Posterior vena cava (tissue), 2 donors: ENCODE measurements at places on chromosomes 6 and 20. TPM values are rescaled to one million over a fixed set of nuclear protein-coding genes. Genes with fewer than 3 reads are reported as not detected.
A peak's percentile ranks its signal among the peaks of the same experiment; 100 is the strongest.

Gene SLC44A4
- 0.33 TPM for total RNA-seq

DNA sequence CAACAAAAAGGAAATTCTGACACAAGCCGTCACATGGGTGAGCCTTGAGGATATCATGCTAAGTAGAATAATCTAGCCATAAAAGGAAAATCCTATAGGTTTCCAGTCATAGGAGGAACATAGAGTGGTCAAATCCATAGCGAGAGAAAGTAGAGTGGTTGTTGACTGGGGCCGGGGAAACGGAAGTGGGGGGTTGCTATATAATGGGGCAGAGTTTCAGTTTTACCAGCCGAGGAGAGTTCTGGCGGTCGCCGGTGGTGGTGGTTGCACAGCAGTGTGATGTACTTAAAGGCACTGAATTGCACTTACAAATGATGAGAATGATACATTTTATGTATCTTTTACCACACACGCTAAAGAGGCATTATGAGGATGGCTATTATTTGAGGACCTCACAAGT, 4.9 kb downstream of the GPR31 start:
- no peak for DNase-seq

DNA sequence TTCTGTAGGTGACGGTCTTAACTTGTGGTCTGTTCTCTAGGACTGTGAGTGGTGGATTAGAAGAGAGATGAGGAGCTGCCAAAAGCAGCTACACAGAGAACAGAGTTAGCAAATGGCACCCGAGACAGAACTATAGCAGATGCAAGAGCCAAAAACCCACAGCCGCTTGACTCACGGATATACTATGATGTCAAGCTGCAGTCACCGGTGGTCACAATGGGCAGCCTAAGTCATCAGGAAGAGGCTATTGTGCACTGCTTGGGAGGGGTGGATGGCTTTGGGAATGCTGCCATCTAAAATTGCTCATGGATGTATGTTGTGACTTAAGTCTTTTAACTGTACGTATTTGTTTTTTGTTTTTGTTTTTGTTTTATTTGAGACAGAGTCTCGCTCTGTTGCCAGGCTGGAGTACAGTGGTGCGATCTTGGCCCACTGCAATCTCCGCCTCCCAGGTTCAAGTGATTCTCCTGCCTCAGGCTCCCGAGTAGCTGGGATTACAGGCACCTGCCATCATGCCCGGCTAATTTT, at the start of gene GTSF1L:
GTSF1L (minus strand) TSS at position 192 of the 528 bp plus-strand sequence. CDS start 308 bp downstream, outside the sequence.
- DNase-seq: peak; percentile 13

DNA sequence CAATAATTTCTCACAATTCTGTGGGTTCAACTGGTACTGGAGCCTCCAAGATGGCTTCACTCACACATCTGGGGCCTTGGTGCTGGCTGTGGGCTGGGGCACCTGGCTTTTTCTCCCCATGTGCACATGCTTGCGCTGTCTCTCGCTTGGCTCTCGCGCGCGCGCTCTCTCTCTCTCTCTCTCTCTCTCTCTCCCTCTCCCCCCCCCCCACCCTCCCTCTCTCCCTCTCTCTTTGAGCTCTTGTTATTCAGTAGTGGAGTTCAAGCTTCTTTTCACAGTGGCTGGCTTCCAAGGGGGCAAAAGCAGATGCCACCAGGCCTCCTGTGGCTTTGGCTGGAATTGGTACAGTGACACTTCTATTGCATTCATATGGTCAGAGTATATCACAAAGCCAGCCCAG, 10.8 kb upstream of the TBCC start:
- peak; percentile 30 for DNase-seq

Gene KIF25
- not detected for total RNA-seq

- DNase-seq: no peak
Observed at GRCh38 chr6:57021086-57021720, 25.3 kb upstream of the KIAA1586 start.

DNA sequence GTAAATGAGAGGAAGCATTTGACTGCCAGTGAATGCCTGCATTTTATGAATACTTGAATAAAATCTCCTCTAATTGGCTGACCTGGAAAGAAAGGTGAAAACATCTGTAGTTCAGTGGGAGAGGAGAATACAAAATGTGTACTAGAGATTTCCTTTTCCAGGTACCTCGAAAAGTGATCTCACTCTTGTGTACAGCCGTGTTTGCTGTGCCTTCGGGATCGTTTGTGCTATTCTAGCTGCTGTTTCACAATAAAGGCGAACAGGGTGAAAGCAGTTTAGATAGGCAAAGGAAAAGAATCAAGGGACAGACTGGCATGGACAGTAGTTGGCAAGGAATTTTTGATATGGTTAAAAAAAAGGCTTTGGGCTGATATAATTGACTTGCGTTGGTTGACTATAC, 112.3 kb downstream of the ARID1B start:
- DNase-seq: no peak

GRCh38 chr6:89623749-89624148, 14.8 kb downstream of the LYRM2 start:
- no peak for DNase-seq

- DNase-seq: no peak
Observed at GRCh38 chr6:14831937-14832336, 413.9 kb upstream of the JARID2 start.

Gene FITM2
- total RNA-seq: 10.6 TPM

Gene ZSCAN23
- 2.0 TPM for total RNA-seq

DNA sequence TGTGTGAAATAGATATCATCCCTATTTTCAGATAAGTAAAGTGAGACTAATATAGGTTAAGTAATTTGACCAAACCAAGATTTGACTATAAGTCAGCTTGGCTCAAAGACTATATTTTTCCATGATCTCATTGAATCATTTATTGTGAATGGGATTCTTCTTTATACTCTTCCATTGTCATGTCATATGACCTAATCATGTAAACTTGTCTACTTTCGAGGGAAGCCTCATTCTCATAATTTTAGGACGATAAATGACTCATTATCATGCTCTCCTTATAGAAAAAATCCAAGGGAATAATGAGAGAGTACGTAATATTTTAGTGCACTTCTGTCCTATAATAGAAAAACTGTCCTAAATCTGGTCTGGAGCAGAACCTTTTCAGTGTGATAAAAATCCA, 40.9 kb upstream of the CCN6 start:
- no peak for DNase-seq

DNA sequence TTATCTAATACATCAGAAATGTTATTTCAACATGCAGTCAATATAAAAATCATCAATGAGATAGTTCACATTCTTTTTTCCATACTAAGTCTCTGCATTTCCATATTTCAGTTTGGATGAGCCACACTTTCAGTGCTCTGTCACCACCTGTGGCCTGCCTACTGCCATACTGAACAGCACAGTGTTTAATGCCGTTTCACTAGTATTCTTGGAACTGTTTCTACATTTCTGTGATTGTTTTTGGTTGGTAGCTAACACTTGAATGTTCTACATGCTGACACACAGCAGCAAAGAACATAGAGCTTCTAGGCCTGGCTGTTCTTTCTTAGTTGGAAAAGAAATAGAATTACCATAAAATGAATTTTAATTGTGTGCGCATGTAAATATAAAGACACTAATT, 61.4 kb upstream of the KIF25 start:
- no peak for DNase-seq

- DNase-seq: no peak
Observed at GRCh38 chr6:39998126-39998525, 63.9 kb upstream of the MOCS1 start.

DNA sequence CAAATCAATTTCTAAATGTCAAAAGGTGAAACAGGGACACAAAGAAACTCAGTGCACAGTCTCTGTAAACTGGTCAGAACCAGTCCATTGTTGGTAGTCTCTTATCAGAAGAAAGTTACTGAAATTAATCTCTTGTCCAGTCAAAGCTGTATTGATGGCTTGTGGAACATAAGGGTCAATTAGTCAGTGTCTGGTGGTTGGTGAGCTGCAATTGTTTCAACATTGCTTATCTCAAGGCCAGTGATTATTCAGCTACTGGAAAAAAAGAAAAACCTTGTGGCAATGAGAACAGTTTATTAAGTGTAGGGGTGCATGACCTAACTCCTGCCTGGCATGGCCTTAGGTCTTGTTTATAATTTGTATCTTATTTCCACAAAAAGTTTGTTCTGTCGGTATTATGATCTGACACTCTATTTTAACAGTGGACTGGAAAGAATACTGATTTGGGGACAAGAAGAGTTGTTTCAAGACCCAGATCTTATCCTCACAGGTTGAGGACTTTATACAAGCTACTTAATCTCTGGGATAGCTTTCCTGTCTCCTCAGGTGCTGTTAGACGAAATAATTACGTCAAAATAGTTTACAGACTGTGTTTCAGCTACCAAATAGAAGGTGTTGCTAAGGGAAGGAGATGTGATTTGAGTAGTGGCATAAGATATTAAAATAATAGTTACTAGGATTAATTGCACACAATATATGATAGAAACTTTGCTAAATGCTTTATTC, 520.0 kb upstream of the IRAK1BP1 start:
- no peak for DNase-seq

DNA sequence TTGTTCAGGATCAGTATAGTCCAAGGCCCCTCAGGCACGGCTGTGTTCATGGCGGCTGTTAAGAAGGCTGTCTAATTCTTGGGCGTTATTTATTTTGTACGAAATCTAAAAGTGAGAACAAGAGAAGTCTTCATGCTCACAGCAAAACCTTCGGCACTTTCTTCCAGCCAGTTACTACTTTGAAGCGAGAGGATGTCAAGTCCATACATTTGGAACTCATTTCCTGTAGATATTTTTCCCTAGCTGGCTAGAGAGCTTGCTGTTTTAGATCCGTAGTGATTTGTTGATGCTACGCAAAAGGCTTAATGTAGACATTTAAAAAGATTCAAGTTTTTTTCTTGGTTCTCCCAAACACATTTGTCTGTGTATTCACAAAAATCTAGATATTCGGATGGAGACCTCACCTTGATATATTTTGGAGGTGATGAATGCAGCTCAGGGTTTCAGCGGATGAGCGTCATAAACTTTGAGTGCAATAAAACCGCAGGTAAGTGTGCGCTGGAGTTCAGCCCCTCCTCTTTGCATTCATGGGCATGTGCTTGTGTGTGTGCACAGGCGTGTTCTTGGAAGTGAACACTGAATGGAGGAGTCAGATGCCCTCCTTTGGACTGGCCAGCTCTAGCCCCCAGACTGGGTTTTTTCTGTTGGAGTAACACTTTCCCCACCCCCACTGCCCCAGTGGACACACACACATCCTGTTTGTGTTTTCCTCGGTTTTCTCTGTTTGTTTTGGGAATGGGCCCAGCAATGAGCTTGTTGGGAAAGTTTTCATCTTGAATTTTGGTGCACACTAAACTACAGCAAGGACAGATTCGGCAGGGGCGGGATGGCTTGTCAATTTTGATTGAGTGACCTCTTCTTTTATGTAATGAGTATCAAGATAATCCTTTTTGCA, 65.4 kb downstream of the IGF2R start:
- DNase-seq: no peak

- DNase-seq: no peak
Observed at GRCh38 chr6:12884983-12885382, 168.4 kb downstream of the PHACTR1 start.

DNA sequence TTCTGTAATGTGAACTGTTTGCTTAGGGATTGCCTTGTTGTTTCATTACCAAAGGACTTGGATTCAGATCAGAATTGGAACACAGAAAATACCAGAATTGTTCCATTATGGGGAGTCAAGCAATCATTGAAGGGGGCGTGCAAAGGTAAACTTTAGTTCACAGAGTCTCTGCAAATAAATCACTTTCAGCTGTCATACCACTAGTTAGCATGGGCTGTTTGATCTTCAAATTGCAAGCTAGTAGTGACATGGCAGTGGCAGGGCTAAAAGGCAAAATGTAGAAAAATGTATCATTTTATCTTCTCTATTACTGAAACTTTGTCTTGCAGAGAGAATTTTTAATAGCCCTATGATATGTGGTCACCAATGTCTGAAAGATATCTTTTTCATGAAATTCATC, 483.2 kb upstream of the NRSN1 start:
- DNase-seq: no peak

GRCh38 chr6:49541936-49542335, 8.5 kb upstream of the C6orf141 start:
- no peak for DNase-seq

DNA sequence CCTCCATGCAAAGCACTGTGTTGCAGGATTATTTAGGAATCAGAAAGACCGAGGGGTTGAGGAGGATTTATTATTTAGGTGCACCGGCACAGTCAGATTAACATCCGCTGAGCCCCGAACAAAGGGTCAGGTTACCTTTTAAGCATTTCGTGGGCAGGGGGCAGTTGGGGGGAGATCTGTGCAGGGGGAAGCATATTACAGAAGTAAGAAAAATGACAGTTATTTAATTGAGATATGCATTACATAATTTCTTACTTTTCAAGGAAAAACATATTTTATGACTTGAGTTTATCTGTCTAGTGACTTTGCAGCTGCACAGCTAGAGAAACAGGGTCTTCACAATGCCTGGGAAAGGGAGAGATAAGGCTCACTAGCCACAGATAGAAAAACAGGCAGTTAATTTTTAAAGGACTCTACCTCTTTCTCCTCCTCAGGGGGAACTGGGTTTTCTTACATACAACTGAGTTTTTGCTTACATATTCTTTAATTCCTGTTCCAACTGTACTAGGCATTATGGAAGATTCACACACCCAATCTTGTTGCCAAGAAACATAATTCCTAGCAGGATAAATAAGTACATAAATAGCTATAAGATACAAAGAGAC, 1.7 kb upstream of the HINT3 start:
- no peak for DNase-seq

- peak; percentile 25 for DNase-seq
Observed at GRCh38 chr20:49386848-49387580, 95.5 kb downstream of the KCNB1 start.

DNA sequence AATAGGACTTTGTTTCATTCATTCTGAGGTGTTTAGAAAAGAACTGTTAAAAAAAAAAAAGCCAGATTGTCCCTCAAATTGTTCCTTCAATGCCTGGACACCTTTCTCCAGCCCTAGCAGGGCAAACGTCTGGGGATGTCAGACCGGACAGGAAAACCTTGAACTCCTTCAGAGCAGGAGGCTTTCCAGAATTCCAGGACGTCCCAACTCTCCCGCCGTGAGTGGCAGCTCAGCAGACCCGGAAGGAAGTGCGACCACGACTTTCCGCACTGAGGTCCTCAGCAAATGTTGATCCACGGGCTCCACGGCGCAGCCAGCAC, 139.1 kb downstream of the DLL1 start:
- DNase-seq: no peak

DNA sequence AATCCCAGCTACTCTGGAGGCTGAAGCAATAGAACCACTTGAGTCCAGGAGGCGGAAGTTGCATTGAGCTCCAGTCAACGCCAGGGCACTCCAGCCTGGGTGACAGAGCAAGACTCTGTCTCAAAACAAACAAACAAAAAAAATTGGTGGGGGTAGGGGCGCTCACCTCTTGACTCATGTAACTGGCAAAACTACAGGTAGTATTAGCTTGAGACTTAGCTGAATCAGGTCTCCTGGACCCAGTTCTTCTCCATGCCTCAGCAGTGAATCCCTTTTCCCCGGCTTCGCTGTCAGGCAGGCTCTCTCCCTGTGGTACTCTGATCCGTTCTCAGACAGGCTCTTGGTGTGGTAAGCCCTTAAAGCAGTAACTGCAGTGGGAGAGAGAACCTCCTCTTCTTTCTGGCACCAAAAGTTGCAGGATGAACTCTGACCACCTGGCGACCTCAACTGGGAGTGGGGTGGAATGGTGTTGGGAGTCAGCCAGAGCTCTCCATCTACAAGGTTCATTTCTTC, 12.9 kb downstream of the SLC9A8 start:
- DNase-seq: no peak
